ENCODE measurements at places on chromosomes 5 and 9. TPM values are rescaled to one million over a fixed set of nuclear protein-coding genes. Genes with fewer than 3 reads are reported as not detected.

TLR4 gene
- 39.9 TPM for total RNA-seq

- no peak for DNase-seq
Measured at GRCh38 chr5:155021842-155022241, 8.3 kb downstream of the KIF4B start.

OTULINL gene
- total RNA-seq = 90.2 TPM

GRCh38 chr9:2288309-2288708, 273.2 kb downstream of the SMARCA2 start:
- no peak for DNase-seq

IL4 gene
- total RNA-seq = not detected

DNA sequence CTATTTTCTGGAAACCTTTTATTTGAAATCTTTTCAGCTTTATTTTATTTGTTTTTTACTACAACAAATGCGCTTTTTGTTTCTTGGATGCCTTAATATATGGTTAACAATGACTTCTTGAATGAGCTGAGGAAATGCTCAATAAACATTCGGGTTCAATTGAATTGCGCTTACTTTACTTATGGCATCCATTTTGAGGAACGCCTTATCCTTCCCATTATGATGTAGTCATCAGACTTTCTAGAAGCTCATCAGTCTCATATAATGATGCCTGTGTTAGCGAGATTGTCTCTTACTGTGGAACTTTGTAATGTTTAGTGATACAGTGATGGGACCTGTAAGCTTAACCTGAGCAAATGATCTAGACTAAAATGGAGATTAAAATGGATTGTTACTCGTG, 916 bp downstream of the SHLD3 start:
- no peak for DNase-seq

LCN15 gene
- total RNA-seq = not detected

DNA sequence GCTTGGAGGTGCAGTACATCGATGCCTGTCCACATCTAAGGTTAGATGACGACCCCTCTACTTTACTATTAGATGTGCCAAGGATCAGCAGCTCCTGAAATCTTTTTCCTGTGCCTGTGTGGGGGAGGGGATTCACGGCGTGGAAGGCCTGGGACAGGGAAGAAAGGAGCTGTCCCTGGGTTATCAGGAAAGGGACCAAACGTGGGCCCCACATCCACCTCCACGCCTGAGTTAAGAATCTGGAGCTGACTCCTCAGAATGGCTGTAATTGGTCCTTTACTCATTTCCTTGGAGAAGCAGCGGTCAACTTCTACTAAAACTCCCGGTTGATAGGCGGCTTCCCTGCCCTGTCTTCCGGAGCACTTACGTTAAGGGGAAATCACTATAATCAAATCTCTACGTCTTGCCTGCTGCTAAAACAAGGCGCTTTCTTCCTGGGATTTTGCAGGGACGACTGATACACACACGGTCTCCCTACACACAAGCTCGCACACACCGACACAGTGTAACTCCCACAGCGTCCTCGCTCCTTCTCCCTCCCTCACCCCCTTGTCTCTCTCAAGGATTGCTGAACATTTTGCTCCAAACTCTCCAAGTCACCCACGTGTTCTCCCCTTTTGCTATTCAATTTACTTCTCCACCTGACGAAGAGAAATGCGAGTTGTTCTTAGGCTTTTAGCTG, 1.4 kb downstream of the PDE4D start:
- DNase-seq = no peak

- no peak for DNase-seq
Measured at GRCh38 chr5:149711338-149711737, 18.8 kb upstream of the PPARGC1B start.

DNA sequence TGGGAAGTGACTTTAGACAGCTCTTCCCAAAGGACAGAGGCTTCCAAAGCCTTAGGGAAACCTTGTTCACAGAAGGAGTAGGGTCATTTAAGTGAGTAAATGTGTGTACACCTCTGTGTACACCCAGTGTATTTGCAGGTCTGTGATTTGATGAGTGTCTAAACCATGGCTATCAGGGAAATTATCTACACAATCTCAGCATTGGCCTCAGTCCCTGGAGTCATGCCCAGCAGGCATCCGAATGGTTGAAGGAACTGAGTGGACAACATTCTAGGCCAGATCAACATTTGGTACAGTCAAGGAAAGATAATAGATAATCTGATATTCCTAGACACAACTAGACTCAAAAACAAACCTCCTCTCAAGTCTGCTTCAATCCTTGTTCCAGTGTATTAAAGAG, 258.4 kb upstream of the DAPK1 start:
- DNase-seq = no peak

All from upper lobe of left lung (tissue), 6 donors.